Airway epithelial cell (primary cell): ENCODE measurements at places on chromosomes 2 and 18. TPM values are rescaled to one million over a fixed set of nuclear protein-coding genes. Genes with fewer than 3 reads are reported as not detected.

The C1GALT1C1L gene
- total RNA-seq: 0.21 and 2.2 TPM in 2 replicates

The PRKAG3 gene
- total RNA-seq: not detected in 2 replicates

The LIPG gene
- 37.8 and 40.8 TPM in 2 replicates for total RNA-seq

The KRTCAP3 gene
- 44.1 and 86.7 TPM in 2 replicates for total RNA-seq

The GREB1 gene
- 0.07 TPM in 1 of 2 replicates, not detected in the other for total RNA-seq

The C2orf80 gene
- not detected in 2 replicates for total RNA-seq

The HMSD gene
- total RNA-seq: 0.56 and 1.3 TPM in 2 replicates

The CYS1 gene
- 0.28 TPM in 1 of 2 replicates, not detected in the other for total RNA-seq

The MYO3B gene
- total RNA-seq: 2.8 and 3.3 TPM in 2 replicates

The TXNDC2 gene
- total RNA-seq: 0.07 TPM in 1 of 2 replicates, not detected in the other

The ARHGEF33 gene
- total RNA-seq: 0.14 and 0.33 TPM in 2 replicates
